ENCODE measurements at places on chromosomes 7 and 10.

GRCh38 chr10:63699785-63700613, 178.8 kb downstream of the REEP3 start:
- no peak for DNase-seq

DNA sequence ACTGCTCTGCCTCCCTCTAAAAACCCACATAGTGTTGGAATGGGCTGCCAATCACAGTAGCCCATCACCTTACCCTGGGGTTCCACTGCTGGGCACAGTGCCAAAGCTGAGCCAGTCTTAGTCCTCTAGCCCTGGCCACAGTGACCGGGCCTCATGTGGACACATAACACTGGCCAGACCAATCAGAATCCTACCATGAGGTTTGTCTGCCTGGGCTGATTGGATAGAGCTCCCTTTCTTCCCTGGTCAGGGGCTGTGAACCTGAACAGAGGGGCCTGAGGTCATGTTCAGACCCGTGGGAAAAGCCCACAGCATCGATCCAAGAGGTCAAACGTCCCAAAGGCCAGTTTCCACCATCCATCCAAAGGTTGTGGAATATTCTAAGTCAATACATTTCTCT, 6.1 kb downstream of the DLG5 start:
- DNase-seq = no peak

- no peak for DNase-seq
Observed at GRCh38 chr7:16644636-16645592, 640 bp downstream of the ANKMY2 start.

- no peak for DNase-seq
Observed at GRCh38 chr10:4301291-4302045, 516.5 kb upstream of the KLF6 start.

DNA sequence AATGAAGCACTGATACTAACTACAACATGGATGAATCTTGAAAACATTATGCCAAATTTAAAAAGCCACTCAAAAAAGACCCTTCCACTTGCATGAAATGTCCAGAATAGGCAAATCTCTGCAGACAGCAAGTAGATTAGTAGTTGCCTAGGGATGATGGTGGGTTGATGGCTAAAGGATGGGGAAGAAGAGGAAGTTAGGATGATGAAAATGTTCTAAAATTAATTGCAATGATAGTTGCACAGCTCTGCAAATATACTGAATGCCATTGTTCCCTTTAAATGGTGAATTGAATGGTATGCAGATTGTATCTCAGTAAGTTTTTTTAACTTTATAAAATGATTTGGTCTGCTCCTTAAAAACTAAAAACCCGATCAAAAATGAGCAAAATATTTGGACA, 7.3 kb upstream of the LIPA start:
- DNase-seq = no peak

DNA sequence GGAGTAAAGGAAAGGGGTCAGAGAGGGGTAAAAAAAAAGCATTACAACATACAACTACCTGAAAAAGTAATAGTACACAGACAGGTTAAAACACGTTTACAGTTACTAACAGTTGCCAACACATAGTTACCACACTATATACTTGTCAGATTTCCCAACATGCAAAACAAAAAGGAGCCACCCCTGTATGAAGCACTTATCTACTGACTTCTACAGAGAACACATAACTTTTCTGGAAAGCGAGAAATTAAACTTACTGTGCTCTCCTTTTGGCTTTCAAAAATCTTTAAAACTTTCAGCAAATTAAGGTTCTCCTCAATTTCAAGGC, 2.1 kb downstream of the ABI1 start:
- DNase-seq = no peak

GRCh38 chr10:96400465-96400864, 41.7 kb upstream of the OPALIN start:
- DNase-seq = no peak

- no peak for DNase-seq
Observed at GRCh38 chr7:25889765-25890164, 262.2 kb upstream of the NFE2L3 start.

- DNase-seq = no peak
Observed at GRCh38 chr10:124088915-124089314, 4.5 kb downstream of the CHST15 start.
